A673 (cell line): ENCODE measurements at places on chromosomes 6 and 20. TPM values are rescaled to one million over a fixed set of nuclear protein-coding genes. Genes with fewer than 3 reads are reported as not detected.

Gene SDHAF4
- 9.3 and 12.8 TPM in 2 replicates for total RNA-seq

DNA sequence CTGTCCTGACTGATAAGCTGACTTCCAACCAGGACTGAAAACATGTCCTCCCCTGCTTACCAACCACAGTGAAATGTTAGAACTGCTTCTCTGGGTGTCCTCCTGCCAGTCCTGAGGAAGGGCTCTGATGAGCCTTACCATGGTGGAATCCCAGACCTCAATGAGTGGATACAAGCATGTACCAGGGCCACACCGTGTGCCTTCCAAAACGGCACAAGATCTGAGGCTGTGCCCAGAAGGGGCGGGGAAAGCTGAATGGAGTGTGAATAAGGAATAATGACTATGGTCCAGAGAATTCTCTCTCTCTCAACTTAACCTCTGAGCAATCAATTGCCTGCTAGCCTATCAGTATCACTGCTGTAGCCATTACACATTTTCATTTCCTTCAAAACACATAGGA, 51.7 kb downstream of the PDE10A start:
- no peaks in the 10 kb centered on the region for H3K4me1 ChIP-seq
- H3K27ac ChIP-seq = no peak overlapping the region
- H3K27me3 ChIP-seq = no peaks in the 10 kb centered on the region
- no peaks in the 10 kb centered on the region for H3K36me3 ChIP-seq
- DNase-seq = no peak

DNA sequence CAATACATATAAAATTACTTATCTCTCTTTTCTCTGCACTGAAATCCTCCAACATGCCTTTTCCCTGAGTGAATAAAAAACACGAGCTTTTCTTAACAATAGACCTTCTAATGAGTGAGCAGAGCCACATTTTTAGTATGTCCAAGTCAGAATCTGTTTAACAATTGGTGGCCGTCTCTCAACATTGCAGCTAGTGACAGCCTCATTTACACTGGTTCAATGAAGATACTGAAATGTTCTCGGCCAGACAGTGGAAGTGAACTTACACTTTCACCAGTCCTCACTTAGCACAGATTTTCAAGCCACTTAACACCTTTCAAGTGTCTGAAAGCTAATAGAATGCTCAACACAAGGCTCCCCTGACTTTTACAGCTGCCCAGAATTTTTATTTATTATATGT, 767.1 kb downstream of the KIF16B start:
- no peaks in the 10 kb centered on the region for H3K27me3 ChIP-seq
- no peaks in the 10 kb centered on the region for H3K36me3 ChIP-seq
- no peak overlapping the region for H3K27ac ChIP-seq
- no peaks in the 10 kb centered on the region for H3K4me1 ChIP-seq
- no peak overlapping the region for H3K4me3 ChIP-seq
- DNase-seq = no peak

Gene UNC5CL
- total RNA-seq = 0.41 and 1.2 TPM in 2 replicates

DNA sequence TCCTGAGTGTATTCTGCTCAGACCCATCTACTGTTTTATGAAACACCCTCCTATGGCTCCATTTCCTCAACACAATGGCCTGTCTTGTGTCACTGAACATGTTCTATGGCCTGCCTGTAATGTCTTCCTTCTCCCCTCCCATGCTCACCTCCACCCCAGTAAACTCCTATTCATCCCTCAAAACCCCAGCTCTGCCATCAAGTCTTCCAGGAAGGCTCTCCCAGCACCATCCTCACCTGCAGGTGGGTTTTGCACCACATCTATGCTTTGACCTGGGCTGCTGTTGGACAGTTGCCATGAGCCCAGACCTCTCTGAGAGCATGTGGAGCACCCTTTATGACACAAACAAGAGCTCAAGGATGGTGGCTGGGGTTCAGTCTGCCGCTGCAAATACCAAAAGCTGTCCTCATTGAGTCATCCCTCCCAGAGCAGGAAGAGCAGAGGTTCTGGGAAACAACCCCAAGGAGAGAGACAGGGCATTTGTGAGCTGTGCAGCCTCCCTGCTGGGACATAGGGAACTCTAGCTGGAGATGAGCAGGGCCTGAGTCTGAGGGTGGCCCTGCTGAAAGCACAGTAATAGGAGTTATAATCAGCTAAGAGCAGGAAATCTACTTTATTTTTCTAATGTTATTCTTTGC, 93.8 kb upstream of the CD93 start:
- no peaks in the 10 kb centered on the region for H3K4me1 ChIP-seq
- no peak overlapping the region for H3K27ac ChIP-seq
- no peak for DNase-seq
- H3K27me3 ChIP-seq = peaks cover 24% of the 10 kb centered on the region

Gene COL12A1
- 9.3 and 9.5 TPM in 2 replicates for total RNA-seq

GRCh38 chr20:46150943-46151342, 32.8 kb downstream of the CD40 start:
- DNase-seq = no peak
- H3K27me3 ChIP-seq = peaks cover 3% of the 10 kb centered on the region
- no peak overlapping the region for H3K4me3 ChIP-seq

DNA sequence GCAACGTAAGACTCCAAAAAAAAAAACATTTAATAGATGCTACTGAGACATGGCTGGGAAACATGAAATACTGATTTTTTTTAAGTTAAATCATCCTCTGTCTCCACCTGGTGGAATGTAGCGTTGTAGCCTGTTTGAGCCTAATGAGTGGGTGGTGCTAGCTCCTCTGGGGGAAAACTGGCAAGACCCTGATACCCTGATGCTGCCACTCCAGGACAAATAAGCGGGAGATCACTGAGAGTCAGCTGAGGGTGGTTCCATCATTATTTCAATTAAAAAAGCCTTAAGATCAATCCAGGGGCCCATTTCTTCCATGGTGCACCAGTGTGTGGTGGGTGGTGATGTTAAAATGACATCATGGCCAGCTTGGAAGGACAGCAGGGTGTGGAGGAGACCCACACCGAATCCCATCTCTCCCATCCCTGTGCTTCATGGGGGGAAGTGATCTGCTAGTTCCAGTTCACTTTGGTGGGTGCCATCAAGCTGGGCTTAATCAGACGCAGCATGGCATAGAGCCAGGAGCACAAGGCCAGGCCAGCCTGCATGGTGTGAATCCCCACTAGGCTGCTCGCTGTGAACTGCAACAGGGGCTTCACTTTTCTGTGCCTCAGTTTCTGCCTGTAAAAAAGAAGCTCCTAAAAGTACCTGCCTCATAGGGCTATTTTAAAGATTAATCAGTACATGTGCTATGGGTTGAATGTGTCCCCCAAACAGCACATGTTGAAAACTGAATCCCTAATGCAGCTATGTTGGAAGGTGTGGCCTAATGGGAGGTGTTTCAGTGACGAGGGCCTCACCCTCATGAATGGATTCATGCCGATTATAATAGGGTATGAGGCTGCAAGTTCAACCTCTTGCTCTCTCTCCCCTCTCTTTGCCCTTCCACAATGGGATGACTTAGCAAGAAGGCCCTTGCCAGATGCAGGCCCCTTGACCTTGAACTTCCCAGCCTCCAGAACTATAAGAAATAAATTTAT, 13.0 kb upstream of the MRPS10 start:
- no peak overlapping the region for H3K27ac ChIP-seq
- no peaks in the 10 kb centered on the region for H3K27me3 ChIP-seq
- peak; percentile 23 for DNase-seq
- no peaks in the 10 kb centered on the region for H3K4me1 ChIP-seq

DNA sequence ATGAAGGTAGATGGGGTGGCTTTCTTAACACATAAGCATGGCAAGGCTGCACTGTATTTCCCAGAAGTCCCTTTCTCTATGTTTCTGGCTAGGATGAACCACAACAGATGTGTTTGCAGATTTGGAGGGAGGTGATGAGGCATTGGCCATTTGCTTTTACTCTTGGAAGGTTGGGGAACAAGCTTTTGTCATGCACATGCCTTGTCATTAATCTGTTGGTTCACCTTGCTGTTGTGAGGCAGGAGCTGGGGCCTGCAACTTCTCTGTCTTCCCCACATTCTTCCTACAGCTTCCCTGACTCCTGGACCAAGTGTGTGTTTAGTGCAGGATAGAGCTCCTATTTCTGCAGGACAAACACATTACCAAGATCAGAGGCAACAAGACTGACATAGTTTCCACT, 326.2 kb upstream of the SPTLC3 start:
- no peak overlapping the region for H3K4me3 ChIP-seq
- H3K27me3 ChIP-seq = no peaks in the 10 kb centered on the region
- H3K4me1 ChIP-seq = peaks cover 4% of the 10 kb centered on the region
- H3K36me3 ChIP-seq = no peaks in the 10 kb centered on the region

GRCh38 chr6:40710626-40711330, 123.6 kb upstream of the LRFN2 start:
- H3K27me3 ChIP-seq = no peaks in the 10 kb centered on the region
- H3K27ac ChIP-seq = no peak overlapping the region
- H3K36me3 ChIP-seq = no peaks in the 10 kb centered on the region
- no peaks in the 10 kb centered on the region for H3K4me1 ChIP-seq
- peak; percentile 16 for DNase-seq

DNA sequence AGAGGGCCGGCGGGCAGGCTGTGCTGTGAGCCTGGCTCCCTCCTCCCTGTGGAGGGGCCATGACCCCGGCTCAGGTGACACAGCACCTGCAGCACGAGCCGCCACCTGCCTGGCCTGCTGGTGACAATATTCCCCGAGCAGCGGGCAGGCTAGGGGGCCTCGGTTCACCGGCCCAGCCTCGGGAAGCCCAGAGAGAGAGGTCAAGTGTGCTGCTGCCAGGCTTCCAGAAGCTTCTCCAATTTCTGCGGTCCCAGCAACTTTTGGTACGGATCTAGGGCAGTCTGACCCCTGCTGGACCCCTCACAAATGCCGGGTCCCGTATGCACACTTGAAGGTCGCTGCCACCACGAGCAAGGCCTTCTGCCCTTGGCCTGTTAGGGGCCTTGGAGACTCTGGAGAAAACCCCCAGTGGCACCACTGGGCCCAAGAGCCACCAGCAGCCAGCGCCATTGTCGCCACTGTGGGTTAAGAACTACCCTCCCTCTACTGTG, 38.6 kb upstream of the NOL4L start:
- DNase-seq = no peak
- H3K27me3 ChIP-seq = peaks cover 6% of the 10 kb centered on the region
- no peak overlapping the region for H3K27ac ChIP-seq
- H3K36me3 ChIP-seq = no peaks in the 10 kb centered on the region
- H3K4me1 ChIP-seq = no peaks in the 10 kb centered on the region
- H3K4me3 ChIP-seq = no peak overlapping the region

- no peak overlapping the region for H3K4me3 ChIP-seq
- peaks cover 29% of the 10 kb centered on the region for H3K4me1 ChIP-seq
Observed at GRCh38 chr6:5466281-5467136, 205.2 kb downstream of the FARS2 start.

Gene C6orf58
- total RNA-seq = 0.64 and 1.1 TPM in 2 replicates

DNA sequence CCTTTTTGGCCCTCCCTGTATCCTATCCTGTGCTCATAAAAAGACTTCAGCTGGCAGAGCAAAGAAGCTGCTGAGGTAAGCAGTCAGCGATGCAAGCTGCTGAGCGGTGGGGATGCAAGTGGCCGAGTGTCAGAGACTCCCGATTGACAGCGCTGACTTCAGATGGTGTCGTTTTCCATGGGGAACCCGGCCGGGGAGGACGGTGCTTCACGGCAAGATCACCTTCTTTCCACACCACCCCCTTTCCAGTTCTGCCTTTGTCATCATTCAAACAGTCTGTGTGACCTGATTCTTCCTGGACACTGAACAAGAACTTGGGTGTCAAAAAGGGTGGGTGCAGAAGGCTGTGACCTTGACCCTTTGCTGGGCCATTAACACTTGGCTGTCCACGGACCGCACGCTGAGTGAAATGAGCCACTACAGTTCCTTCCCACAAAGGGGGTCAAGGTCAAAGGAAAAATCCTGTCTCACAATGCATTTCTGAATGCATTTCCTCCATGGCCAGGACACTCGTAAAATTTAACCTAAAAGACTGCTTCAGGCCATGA, 52.9 kb upstream of the UNC93A start:
- no peak for DNase-seq
- H3K4me3 ChIP-seq = no peak overlapping the region
- peaks cover 11% of the 10 kb centered on the region for H3K27me3 ChIP-seq
- no peaks in the 10 kb centered on the region for H3K36me3 ChIP-seq
- no peaks in the 10 kb centered on the region for H3K4me1 ChIP-seq
- H3K27ac ChIP-seq = no peak overlapping the region

- peak; percentile 74 for DNase-seq
- H3K4me1 ChIP-seq = peaks cover 48% of the 10 kb centered on the region
- H3K27ac ChIP-seq = no peak overlapping the region
Observed at GRCh38 chr6:82178077-82178758, 69.3 kb downstream of the IBTK start.

DNA sequence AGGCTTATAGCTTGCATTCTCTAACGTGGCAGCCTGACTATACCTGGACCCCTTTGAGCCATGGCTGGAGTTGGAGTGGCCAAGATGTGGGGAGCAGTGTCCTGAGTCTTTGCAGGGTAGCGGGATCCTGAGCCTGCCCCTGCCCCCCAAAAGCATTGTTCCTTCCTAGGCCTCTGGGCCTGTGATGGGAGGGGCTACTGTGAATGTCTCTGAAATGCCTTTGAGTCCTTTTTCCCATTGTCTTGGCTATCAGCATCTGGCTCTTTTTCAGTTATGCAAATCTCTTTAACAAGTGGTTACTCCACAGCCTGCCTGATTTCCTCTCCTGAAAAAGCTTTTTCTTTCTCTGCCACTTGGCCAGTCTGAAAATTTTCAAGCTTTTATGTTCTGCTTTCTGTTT, 17.0 kb upstream of the PRL start:
- H3K4me1 ChIP-seq = no peaks in the 10 kb centered on the region
- H3K36me3 ChIP-seq = no peaks in the 10 kb centered on the region
- peak; percentile 49 for DNase-seq
- no peaks in the 10 kb centered on the region for H3K27me3 ChIP-seq

GRCh38 chr6:136732889-136733288, 59.4 kb downstream of the MAP3K5 start:
- no peaks in the 10 kb centered on the region for H3K4me1 ChIP-seq
- no peaks in the 10 kb centered on the region for H3K36me3 ChIP-seq
- no peaks in the 10 kb centered on the region for H3K27me3 ChIP-seq
- no peak overlapping the region for H3K27ac ChIP-seq

Gene GATA5
- not detected in 2 replicates for total RNA-seq

DNA sequence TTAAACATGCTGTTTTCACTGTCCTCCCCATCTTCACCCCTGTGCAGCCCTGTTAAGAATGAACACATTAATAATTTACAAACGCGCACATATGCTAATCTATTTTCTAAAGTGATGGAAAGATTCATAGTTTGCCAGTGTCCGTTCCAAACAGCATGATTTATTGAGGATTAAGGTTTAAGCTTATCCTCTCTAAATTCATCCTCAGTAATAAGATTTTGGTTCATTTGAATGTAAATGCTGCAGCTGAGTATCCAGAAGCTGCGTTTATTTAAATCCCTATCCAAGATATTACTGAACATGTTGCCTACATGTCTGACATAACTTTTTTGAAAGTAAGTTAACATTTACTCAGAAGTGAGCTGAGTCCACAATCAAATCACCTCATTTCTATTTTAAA, 42.8 kb upstream of the FAM135A start:
- H3K36me3 ChIP-seq = no peaks in the 10 kb centered on the region
- H3K27ac ChIP-seq = no peak overlapping the region
- peaks cover 34% of the 10 kb centered on the region for H3K4me1 ChIP-seq
- H3K27me3 ChIP-seq = peaks cover 12% of the 10 kb centered on the region
- DNase-seq = peak; percentile 51

GRCh38 chr6:42898891-42899361, 16.9 kb upstream of the PTCRA start:
- peaks cover 41% of the 10 kb centered on the region for H3K4me1 ChIP-seq
- H3K27ac ChIP-seq = peak overlapping the region; percentile 53
- DNase-seq = peak; percentile 77
- H3K27me3 ChIP-seq = no peaks in the 10 kb centered on the region
- peak overlapping the region; percentile 0 for H3K4me3 ChIP-seq

- H3K4me1 ChIP-seq = no peaks in the 10 kb centered on the region
- no peak overlapping the region for H3K27ac ChIP-seq
- DNase-seq = no peak
- no peaks in the 10 kb centered on the region for H3K36me3 ChIP-seq
Observed at GRCh38 chr6:13434777-13435176, 52.6 kb downstream of the GFOD1 start.

Gene KIF25
- 0.39 and 1.2 TPM in 2 replicates for total RNA-seq

Gene PRND
- 0.09 TPM in 1 of 2 replicates, not detected in the other for total RNA-seq

Gene SMOC2
- total RNA-seq = 1.7 and 1.8 TPM in 2 replicates

Gene DUSP22
- 16.0 and 18.5 TPM in 2 replicates for total RNA-seq
